ENCODE measurements at places on chromosomes 7 and 10.

DNA sequence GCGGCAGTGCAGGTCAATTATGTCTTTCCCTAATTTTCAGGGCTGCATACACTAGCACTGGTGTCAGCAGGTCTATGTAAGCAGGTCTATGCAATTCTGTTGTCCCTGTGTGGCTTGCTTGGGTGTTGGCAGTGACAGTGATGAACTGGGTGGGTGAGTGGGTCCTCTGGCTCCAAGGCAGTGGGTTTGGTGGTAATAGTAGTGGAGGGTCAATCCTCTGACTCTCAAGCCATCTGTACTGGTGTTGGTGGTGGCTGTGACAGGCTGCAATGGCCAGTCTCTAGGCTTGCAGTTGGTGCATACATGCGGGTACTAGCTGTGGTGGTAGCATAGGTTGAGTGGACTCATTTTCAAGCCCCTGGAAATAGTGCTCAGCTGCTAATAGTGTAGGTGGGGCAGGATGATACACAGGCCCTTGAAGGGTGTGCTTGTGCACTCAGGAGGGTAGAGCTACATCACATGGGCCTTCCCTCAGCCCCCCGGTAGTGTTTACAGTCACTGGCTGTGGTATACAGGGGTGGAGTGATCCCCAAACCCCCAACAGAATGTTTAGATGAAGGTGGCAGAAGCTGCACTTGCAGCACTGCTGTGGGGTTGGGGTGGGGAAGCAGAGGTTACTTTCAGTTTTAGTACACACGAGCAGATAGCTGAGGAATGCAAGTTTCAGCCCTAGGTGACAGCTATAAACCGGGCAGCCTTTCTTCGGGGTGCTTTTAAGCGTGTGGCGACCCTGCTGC, 331.3 kb downstream of the PCDH15 start:
- no peak for DNase-seq

DNA sequence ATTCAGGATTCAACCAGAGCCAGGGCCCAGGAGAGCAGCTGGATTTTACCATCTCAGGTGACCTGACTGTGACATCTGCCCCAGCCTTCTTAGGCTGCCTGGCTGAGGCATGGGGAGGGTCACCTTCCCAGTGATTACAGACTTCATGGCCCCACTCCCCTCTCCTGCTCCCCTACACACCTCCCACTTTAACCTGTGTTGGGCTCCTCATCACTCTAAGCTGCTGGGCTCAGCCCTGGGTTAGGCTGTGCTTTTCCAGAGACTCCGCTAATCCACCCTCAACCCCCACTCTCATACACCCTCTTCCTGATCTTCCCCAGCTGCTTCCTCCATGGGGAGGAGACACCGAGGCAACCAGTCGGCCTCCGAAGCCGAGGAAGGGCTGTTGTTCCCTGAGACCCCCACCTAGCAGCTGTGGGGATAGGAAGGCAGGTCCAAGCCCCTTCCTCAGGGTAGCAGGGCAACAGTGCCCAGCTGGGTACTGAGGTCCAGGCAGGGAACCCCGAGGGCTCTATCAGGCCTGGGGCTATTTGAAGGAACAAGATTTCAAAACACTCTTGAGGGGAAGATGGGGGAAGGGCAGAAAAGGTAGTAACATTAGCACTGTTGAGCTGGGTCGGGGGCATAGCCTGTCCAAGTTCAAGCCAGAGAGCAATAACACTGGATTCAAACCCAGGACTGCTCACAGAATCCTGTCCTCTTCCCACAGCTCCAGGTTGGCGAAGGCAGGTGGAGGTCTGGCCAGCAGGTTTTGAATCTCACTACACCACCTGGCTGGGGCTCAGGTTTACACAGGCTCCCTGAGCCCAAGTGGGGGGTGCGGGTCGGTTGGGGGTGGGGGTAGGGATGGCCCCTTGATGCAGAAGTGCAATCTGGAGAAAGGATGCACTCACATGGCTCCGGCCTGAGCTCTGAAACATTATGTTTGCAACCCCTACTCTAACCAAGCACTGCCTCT, 1.8 kb downstream of the IMPDH1 start:
- DNase-seq = no peak

GRCh38 chr7:95840953-95841950, 68.9 kb downstream of the DYNC1I1 start:
- DNase-seq = no peak

DNA sequence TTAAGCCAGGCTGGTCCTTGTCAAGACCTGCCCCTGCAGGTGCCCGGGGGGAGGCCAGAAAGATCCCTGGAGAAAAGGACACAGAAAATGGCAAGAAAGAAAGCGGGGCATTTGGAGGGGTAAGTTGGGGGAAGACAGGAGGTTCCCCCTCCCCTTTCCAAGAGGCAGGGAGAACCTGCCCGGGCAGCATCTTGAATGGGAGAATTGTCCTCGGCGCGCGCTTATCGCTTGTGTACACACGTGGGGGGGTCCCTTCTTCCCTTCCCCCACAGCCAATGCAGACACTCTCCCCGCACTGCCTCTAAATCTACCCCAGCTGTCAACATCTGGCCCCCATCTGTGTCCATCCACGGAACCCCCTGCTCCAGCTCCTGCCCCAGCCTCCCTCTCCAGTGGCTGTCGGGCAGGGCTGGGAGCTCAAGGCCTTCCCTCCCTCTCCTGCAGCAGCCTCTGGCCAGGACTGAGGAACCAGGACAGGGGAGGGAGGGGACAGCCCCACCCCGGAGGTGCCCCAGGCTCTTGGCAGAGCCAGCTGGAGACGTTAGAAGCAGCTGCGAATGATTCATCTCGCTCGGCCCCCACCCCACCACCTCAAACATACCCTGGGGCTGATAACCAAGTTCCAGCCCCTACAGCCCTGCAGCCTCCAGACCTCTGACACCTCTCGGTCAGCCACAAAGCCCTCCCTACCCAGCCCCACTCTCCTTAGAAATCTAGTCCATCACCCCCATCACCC, 25.3 kb downstream of the EPHB4 start:
- no peak for DNase-seq

- DNase-seq = no peak
Measured at GRCh38 chr7:19290968-19291367, 145.7 kb upstream of the FERD3L start.

DNA sequence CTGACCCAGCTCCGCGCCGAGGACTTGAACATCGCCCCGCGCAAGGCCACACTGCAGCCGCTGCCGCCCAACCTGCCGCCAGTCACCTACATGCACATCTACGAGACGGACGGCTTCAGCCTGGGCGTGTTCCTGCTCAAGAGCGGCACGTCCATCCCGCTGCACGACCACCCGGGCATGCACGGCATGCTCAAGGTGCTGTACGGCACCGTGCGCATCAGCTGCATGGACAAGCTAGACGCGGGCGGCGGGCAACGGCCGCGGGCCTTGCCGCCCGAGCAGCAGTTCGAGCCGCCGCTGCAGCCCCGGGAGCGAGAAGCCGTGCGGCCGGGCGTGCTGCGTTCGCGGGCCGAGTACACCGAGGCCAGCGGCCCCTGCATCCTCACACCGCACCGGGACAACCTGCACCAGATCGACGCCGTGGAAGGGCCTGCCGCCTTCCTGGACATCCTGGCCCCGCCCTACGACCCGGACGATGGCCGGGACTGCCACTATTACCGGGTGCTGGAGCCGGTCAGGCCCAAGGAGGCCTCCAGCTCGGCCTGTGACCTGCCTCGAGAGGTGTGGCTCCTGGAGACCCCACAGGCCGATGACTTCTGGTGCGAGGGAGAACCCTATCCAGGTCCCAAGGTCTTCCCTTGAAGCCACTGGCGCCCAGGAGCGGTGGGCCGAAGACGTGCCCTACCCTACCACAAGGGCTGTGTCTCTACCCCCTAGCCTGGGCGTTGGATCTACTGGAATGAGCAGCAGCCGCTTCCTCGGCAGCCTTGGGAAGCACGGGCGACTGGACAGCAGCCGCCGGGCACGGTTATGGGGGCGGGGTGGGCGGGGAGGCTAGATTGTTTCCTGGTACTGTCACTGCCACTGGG, 945 bp downstream of the ADO start:
- no peak for DNase-seq

DNA sequence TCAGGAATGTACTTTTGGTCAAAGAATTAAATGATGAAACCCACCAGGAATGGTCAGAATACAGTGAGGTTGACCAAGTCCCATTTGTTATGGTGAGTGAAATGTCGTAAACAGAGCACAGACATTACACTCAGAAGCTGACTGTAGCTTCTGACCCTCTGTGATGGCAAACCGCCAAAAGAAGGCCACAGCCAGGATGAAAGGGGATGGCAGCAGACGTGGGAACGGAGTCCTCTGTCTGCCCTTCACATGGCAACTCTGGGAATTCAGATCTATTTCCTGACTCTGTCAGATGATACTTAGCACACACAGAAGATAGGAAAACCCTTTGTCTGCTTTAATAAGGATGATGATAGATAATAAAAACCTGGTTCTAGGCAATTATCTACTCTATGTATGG, 757.1 kb downstream of the SORCS3 start:
- DNase-seq = no peak

DNA sequence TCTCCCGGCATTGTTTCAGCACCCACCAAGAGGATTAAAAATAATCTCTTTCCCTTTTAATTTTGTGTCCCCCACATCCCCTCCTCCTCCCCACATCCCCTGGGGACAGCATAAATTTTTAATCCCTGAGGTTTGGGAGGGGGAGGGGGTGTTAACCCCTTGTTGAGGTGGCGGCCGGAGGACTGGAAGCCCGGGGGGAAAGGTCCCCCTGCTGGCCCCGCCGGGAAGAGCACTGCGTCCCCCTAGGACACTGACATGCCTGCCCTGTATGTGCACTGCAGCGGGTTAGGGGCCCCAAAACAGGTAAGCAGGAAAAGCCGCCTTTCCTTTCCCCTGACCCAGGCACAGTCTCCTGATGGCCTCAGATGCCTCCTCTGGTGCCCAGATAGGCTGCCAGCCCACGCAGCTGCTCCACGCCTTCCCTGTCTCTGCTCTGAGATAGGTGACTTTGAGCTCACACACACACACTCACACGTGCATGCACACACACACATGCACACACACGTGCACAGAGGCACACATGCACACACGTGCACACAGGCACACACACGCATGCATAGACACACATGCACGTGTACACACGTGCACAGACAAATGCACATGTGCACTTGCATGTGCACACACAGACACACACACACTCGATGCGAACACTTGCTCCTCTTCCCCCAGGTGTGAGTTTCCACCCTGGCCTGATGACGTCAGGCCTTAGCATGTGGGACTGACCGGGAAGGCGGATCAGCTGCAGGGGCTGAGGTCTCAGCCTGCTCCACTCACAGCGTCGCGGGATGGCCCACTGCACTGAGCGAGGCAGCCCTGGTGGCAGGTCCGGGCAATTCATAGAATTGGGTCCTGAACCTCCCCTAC, 12.3 kb downstream of the CNPY1 start:
- no peak for DNase-seq

DNA sequence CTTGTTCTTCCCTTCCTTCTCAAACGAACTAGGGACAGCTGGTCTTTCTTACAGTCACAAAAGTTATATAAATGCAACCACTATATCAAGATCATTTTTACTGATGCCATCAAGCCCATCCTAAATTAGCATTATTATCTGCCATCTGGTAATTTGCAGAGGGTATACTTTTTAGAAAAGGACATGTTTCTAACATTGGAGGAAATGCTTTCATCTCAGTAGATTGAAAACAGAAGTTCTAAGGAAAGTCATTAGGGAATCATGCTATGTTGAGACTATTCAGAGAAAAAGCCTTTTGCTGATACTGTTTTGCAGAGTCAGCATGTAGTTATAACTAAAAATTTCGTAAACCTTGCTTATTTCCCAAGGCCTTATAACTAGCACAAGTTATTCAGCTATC, 146.7 kb downstream of the WNT2 start:
- no peak for DNase-seq

GRCh38 chr7:82017334-82017943, 247.6 kb upstream of the HGF start:
- no peak for DNase-seq

DNA sequence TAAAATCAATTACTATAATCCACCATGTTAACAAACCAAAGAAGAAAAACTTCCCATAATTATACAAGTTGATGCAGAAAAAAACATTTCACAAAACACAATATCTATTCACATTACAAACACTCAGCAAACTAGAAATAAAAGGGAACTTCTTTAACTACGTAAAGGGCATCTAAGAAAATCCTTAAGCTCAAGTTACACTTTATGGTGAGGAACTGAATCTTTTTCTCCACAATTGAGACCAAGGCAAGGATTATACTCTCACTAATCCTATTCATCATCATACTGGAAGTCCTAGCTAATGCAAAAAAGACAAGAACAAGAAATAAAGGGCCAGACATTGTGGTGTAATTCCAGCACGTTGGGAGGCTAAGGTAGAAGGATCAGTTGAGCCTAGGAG, 159.9 kb downstream of the ZNF365 start:
- DNase-seq = no peak

DNA sequence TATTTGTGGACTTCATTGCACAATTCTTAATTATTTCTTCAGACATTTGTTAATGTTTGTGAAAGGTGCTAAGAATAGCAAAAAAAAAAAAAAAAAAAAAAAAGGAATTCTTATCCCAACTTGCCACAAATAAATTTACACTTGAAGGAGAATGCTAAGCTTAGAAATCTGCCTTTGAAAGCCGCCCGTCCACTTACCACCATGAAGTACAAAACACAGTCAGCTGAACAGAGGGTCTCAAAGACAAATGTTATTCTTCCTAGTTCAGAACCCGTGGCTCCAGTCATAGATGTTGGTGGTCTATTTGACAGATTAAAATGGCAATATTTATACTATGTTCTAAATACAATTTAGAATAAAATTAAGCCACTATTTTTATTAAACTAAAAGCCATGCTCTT, 141.2 kb downstream of the ELAPOR2 start:
- no peak for DNase-seq

GRCh38 chr7:94264756-94265155, 129.9 kb upstream of the COL1A2 start:
- no peak for DNase-seq

GRCh38 chr10:15841696-15842095, 18.6 kb downstream of the MINDY3 start:
- DNase-seq = no peak

- no peak for DNase-seq
Measured at GRCh38 chr10:16968416-16969041, 151.3 kb upstream of the RSU1 start.

GRCh38 chr10:58404001-58404400, 18.8 kb downstream of the TFAM start:
- no peak for DNase-seq

- DNase-seq = no peak
Measured at GRCh38 chr7:97752215-97752614, 20.3 kb downstream of the TAC1 start.

GRCh38 chr7:126487728-126488442, 764.9 kb downstream of the GRM8 start:
- no peak for DNase-seq

- DNase-seq = no peak
Measured at GRCh38 chr7:144404946-144405345, 1.5 kb upstream of the NOBOX start.

GRCh38 chr10:70659306-70659705, 13.0 kb upstream of the ADAMTS14 start:
- DNase-seq = no peak

DNA sequence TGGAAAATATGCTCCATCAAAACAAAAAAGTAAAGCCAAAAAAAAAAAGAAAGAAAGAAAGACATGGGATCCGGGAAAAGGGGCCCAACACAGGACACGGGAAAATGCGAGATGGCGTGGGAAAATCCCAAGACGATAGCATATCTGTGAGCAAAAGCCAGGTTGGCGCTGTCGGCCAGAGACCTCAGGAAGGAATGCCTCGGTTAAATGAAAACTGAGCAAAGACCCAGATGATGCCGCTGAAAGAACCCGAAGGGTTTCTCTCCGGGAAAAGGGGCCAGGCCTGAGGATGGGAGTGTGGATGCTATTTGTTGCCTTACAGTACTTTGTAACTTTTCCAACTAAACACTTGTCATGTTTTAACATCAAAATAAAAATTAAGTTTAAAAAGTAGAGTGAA, 49.5 kb upstream of the PPP2R2D start:
- DNase-seq = no peak

Measured in stimulated activated CD4-positive, alpha-beta T cell treated with anti-CD3 and anti-CD28 coated beads, TNF-alpha, amount 100 ng/mL, for 4 hours (primary cell).